ENCODE measurements at places on chromosomes 7 and 10.
A peak's percentile ranks its signal among the peaks of the same experiment; 100 is the strongest.

- DNase-seq: no peak
Measured at GRCh38 chr7:84714765-84715164, 472.1 kb downstream of the SEMA3D start.

DNA sequence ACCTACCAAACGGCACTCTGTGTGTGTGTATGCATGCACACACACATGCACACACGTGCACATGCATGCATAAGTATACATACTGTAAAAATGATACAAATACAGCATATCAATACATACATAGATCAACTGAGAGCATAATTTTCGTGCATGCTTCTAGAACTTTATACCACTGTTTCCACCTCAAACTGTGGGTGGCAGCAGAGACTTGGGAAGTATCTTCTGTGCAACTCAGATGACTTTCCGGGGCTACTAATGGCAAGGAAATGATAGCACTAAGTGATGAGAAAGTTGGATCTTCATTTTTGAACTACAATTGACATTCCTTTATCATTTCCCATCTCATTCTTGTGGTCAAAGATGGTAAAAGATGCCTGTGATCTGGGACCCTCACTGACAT lies 570.7 kb downstream of the REEP3 start:
- peak; percentile 23 for DNase-seq

GRCh38 chr7:16954321-16954720 lies 72.5 kb upstream of the AGR3 start:
- DNase-seq: no peak

DNA sequence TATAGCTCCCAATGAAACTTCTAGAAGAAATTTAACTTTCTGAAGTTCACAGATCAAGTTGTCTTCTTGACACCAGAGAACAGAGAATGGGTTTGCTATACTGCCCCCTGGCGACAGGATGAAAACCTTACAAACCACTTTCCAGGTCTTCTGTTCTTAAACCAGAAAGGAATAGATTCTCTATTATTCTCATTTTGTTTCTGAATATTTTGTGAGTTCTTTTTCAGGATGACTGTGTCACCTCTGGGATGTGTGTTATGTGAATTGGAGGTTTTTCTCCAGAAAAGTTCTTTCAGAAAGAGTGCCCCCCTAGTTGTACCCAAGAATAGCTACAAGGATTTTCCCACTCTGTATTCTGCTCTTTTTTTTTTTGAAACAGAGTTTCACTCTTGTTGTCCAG lies 6.3 kb downstream of the IFT22 start:
- peak; percentile 61 for DNase-seq

- DNase-seq: no peak
Measured at GRCh38 chr7:116271963-116272886, 61.9 kb downstream of the TES start.

- peak; percentile 10 for DNase-seq
Measured at GRCh38 chr10:16384021-16384420, 52.8 kb upstream of the PTER start.

- no peak for DNase-seq
Measured at GRCh38 chr10:68043030-68043429, 32.1 kb downstream of the HERC4 start.

GRCh38 chr10:17153321-17153720 lies 23.7 kb upstream of the CUBN start:
- DNase-seq: no peak

GRCh38 chr7:33692956-33693355 lies 212.4 kb upstream of the BMPER start:
- no peak for DNase-seq

- DNase-seq: peak; percentile 76
Measured at GRCh38 chr7:41943094-41943577, 240.2 kb upstream of the INHBA start.

GRCh38 chr10:34157501-34157900 lies 657.6 kb downstream of the PARD3 start:
- no peak for DNase-seq

DNA sequence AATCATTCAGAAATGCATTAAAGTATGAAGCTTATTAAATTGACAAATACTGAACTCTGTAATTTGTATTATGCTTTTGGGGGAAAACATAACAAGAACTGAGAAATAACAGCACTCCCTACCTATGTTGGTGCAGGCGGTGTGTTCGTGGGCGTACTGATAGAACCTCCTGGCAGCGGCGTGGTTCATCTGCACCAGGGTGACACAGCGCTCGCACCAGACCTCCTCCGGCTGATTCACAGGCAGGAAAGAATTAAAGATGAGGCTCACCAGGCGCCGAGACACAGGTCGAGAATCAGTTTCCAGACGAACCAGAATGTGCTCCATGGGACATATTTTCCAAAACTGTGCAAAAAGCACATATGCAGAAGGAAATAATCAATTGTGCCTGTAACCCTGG lies 40.2 kb downstream of the NCAPG2 start:
- DNase-seq: peak; percentile 63

GRCh38 chr10:74683067-74683466 lies 143.3 kb upstream of the KAT6B start:
- DNase-seq: no peak

- DNase-seq: no peak
Measured at GRCh38 chr7:40598915-40599314, 464.1 kb downstream of the SUGCT start.

- no peak for DNase-seq
Measured at GRCh38 chr10:100773646-100774045, 28.3 kb downstream of the PAX2 start.

- no peak for DNase-seq
Measured at GRCh38 chr7:27079234-27079975, 16.4 kb downstream of the HOXA1 start.

GRCh38 chr7:157176771-157177170 lies 38.0 kb downstream of the UBE3C start:
- DNase-seq: no peak

DNA sequence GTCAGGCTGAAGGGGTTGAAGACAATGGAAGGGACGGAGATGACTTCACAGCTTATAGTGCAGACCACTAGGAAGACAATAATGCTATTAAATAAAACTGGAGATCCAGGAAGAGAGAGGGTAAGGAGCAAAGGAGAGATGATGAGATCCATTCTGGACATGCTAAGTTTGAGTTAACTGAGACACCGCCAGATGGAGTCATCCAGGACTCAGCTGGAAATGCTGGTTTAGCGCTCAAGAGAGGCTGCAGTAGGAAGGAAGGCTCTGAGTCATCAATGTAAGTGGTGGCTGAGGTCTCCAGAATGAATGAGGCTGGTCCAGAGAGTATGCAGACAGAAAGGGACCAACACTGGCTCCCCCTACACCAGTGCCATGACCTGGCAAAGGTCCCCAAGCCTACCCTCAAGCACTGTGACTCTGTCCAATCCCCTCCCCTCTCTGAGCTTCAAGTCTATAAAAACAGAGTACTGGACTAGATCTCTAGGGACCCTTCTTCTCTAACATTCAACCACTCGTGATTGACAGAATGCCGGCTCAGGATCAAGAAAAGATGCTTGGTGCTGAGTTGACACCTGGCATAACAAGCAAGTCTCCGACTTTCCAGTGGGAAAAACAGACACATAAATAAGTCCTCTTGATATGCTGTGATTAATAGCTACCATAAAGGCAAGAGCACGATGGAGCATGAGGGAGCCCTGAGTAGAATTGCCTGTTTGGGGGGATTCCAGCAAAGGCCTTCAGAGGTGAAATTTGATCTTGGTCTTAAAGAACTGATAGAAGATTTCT lies 8.9 kb downstream of the GFRA1 start:
- no peak for DNase-seq

- DNase-seq: no peak
Measured at GRCh38 chr7:47944536-47945260, 3.6 kb downstream of the PKD1L1 start.

DNA sequence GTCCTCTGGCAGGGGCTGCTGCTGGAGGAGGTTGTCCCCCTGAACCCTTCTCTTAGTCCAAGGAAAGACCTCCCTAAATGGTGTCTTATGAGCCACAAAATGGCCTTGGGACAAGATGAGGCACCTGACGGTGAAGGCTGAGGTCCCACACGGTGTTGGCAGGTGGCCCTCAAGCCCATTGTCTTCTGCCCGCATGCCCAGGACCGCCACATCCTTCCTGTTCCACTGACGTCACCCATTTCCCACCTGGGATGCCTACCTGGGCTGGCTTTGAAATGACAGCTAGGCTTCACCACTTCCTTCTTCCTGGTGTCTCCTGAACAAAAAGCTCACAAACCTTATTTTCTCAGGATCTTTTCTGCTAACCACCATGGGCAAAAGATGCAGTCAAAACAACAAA lies 2.1 kb upstream of the DMBT1 start:
- no peak for DNase-seq

DNA sequence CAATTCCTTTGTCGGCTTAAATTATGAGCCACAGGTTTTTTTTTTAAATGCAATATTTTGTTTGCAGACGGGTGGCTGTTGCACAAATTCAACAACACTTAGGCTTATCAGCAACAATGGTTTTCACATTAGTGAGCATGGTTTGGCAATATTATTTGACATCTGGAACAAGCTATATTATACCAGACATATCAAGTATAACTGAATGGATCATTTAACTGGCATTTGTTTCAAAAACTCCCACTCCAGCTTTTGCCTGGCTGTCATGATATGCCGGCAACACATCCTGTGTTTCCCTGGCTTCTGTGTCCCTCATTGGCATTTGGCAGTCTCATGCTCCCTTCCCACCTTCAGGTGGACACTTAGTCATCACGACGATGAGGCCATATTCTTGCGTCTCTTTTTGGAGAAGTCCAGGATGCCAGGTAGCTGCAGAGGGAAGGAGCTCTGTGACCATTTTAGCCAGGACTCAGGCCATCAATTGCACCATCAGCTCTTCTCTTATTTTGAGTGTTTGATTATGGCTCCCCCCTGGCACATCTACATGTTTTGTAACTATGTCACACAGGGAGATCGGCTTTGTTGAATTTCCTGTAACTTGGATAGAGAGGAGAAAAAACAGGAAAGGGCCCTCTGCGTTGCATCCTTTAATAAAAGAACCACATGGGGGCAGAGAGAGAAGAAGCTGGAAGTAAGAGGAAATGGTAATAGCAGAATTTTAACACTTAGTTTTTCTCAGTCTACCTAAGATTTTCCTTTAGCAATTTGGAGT lies 413.9 kb downstream of the LRMDA start:
- no peak for DNase-seq

- no peak for DNase-seq
Measured at GRCh38 chr10:5900247-5900646, 10.2 kb downstream of the FBH1 start.

DNA sequence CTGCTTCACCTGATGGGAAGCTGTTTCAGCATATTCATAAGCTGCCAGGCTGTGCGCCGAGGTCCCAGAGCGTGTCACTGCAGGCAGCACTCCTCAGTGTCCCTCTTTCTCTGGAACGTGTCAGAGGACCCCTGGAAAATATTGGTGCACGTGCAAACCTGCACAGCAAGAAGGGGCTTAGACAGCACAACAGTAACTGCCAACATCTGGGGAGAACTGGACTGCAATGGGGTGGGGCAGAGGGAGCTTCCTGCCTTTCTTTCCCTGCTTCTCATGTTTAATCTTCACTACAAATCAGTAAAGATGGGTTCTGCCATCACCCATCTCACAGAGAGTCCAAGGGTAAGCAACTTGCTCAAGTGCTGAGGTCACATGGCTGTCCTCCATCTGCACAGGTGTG lies 86.5 kb upstream of the GPR26 start:
- DNase-seq: no peak

GRCh38 chr7:2508327-2509215 lies 11.0 kb upstream of the LFNG start:
- DNase-seq: peak; percentile 65

DNA sequence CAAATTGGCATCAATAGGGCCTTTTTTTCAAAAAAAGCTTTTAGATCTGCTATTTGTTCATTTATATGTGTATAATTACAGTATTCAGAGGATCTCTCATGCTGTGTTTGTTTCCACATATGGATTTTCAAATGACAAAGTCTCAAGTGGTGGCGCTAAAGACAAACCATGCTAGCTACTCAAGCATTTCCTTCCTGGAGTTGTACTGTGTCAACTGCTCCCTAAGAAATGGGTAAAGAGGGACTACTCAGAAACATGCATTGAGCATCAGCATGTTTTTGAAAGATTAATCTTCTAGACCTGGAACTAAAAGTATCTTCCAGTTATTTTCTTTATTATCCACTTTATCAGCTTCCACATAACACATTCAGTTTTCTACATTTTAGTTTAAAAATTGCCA lies 12.7 kb downstream of the CNTNAP2 start:
- no peak for DNase-seq

GRCh38 chr10:73469579-73469978 lies 26.2 kb downstream of the PPP3CB start:
- no peak for DNase-seq

DNA sequence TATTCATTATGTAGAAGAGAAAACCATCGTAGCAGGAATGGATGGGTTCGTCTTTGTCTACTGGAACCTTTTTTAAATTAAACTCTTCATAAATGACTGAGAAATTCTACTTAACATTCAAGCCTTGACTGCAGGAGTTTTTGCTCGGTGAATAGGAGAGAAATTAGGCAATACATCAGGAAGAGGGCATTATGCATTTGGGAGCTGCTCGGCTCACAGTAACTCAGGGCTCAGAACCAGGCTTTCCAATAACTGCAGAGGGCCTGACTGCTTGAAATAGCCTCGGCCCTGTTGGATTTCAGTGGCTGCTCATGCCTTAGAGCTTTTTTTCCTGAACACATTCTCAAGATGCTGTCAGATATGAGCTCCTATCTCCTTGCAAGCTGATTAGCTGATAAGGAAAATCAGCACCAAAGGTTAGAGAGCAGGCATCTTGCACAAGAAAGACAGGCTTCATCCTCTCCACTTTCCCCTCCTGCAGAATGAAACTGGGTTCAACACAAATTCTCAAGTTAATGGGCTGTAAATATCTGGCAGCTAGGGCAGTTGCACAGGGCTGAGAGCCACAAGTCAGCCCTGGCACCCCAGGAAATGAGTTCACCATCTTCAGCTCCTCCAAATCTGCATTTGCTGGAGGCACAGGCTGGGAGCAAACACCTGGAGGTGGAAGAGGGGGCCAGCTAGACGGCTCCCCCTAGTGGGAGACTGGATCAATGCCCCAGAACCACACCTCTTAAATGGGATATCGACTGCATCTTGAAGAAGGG lies 24.3 kb downstream of the TECTB start:
- DNase-seq: peak; percentile 69

GRCh38 chr7:150446288-150446938 lies 4.0 kb upstream of the GIMAP8 start:
- no peak for DNase-seq

GRCh38 chr10:93090619-93091018 lies 16.9 kb downstream of the CYP26A1 start:
- DNase-seq: no peak

DNA sequence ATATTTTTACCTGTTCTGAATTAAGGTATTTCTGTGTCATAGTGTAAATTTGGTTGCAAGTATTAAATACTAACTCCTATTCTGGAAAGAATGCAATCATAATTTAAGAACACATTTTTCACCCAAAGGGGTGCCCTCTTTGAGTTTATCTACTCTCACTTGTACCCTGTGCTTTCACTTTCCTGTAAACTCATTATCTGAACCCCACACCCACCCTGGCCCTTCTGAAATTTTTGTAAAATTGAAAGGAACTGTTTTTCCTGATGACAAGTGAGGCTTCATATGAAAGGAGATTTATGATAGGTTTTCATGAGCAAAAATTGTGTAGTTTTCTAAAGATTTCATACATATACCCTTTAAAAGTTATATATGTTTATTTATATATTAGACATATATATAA lies 134.5 kb downstream of the WNT2 start:
- no peak for DNase-seq

GRCh38 chr10:99779335-99779734 lies 3.1 kb upstream of the ABCC2 start:
- DNase-seq: no peak

GRCh38 chr7:27948861-27949260 lies 208.9 kb downstream of the TAX1BP1 start:
- no peak for DNase-seq

All from BE2C (cell line).